ENCODE measurements at places on chromosomes 7 and 10. TPM values are rescaled to one million over a fixed set of nuclear protein-coding genes. Genes with fewer than 3 reads are reported as not detected.

The LRRC18 gene
- total RNA-seq, result not detected

The TRIL gene
- total RNA-seq, result not detected

The DLG5 gene
- total RNA-seq, result 3.2 TPM

The SAMD9 gene
- 49.0 TPM for total RNA-seq

The STN1 gene
- 48.8 TPM for total RNA-seq

The LHFPL3 gene
- not detected for total RNA-seq

DNA sequence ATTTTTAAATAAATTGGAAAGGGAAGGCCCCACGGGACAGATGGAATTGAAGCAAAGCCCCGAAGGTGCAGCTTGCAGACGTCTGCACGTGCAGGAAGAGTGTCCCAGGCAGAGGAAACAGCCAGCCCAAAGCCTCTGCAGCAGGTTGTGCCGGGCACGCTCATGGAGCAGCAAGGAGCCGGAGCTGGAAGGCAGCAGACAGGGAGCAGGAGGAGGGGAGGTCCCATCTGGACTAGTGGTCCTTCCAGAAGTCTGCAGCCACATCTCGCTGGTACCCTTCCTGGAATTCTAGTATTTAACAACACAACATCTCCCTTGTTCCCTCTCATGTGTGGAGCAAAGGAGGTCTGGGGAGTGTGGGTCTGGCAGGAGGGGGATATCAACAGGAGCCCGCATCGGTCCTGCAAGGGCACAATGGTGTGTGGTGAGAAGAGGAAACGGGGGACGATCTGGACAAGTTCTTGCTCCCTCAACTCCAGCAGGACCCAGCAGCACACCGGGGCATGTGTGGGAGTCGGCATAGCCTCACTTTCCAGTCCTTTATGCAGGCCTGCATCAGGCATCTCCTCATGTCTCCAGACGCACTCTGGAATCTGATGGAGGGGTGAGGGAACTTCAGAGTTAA, 169.3 kb downstream of the GRID1 start:
- H3K36me3 ChIP-seq, result no peaks in the 10 kb centered on the region
- H3K4me1 ChIP-seq, result no peaks in the 10 kb centered on the region
- H3K4me3 ChIP-seq, result no peak overlapping the region
- H3K27me3 ChIP-seq, result no peaks in the 10 kb centered on the region
- no peak overlapping the region for H3K27ac ChIP-seq
- DNase-seq, result no peak

DNA sequence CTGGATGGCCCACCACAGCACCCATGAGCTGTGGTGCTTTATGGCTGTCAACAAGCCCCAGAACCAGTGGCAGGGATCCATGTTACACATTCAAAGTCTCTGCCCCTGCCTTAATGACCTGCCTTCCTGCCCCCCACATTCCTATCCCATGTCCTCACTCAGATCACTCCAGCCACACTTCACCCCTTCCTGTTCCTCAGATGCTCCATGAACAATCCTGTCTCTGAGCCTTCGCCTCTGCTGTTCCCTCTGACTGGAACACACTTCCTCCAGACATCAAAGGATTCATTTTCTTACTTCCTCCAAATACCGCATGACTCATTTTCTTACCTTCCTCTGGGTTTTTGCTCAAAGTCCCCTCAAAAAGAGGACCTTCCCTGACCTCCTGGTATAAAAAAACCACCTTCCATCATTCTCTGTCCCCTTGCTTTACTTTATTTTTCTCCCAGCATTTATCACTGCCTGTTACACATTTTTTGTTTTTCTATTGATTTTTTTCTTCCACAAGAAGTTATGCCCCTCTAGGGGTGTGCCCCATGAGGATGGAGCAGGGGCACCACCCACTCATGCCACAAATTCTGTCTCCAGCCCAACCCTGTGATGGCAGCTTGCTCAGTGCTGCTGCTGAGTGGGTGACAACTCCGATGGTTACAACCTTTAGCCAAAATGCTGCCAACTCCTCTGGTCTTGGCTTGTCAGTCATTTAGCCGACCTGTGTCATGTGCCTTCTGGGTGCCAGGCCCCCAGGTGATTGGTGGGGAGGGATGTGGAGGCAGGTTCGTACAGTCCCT, 18.2 kb downstream of the COL13A1 start:
- peak overlapping the region; percentile 6 for H3K27ac ChIP-seq
- peaks cover 9% of the 10 kb centered on the region for H3K27me3 ChIP-seq
- peaks cover 30% of the 10 kb centered on the region for H3K4me1 ChIP-seq
- no peaks in the 10 kb centered on the region for H3K36me3 ChIP-seq

DNA sequence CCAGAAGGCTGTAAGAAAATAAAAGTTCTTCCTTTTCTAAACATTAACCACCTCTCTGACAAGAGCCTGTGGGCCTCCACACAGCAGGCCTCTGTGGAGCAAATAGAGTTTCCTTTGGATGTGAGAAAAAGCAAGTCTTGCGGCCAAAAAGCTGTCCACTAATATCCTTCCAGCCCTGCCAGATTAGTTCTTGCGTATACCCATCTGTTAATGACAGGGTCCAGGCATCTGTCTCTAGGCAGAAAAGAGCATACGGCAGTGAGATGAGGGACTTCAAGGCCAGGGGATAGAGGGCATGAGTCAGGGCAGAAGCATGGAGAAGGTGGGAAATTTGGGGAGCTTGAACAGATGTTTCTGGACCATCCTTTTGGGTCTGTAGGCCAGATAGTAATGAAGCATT, 164.9 kb downstream of the NSUN6 start:
- no peaks in the 10 kb centered on the region for H3K27me3 ChIP-seq
- H3K27ac ChIP-seq, result no peak overlapping the region
- H3K4me1 ChIP-seq, result no peaks in the 10 kb centered on the region
- no peaks in the 10 kb centered on the region for H3K36me3 ChIP-seq
- no peak for DNase-seq

GRCh38 chr10:72114706-72115450, 26.5 kb upstream of the SPOCK2 start:
- H3K27ac ChIP-seq, result no peak overlapping the region
- peaks cover 4% of the 10 kb centered on the region for H3K4me1 ChIP-seq
- DNase-seq, result no peak
- no peak overlapping the region for H3K4me3 ChIP-seq
- H3K27me3 ChIP-seq, result no peaks in the 10 kb centered on the region
- H3K36me3 ChIP-seq, result peaks cover 37% of the 10 kb centered on the region

GRCh38 chr7:16609842-16610450, 35.6 kb downstream of the ANKMY2 start:
- H3K4me3 ChIP-seq, result no peak overlapping the region
- no peaks in the 10 kb centered on the region for H3K27me3 ChIP-seq
- H3K27ac ChIP-seq, result no peak overlapping the region
- DNase-seq, result no peak
- H3K4me1 ChIP-seq, result no peaks in the 10 kb centered on the region

DNA sequence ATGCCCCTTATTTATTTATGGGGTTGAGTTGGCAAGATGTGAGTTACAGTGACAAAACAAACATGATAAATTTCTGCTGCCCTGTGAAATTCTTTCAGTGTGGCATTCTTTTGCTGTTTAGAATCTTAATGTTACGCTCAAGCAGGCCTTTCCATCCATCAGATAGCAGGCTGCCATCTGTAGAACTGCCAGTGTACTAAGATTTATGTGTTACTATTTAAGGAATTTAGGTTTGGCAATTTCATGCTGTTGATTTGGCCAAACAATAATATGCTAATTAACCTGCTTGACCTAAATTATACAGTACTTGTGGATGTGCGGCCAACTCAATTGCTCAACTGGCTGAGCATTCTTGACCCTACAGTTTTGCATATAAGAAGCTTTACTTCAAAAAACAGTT, 477.7 kb upstream of the TPK1 start:
- no peak overlapping the region for H3K27ac ChIP-seq
- H3K4me3 ChIP-seq, result no peak overlapping the region
- no peaks in the 10 kb centered on the region for H3K4me1 ChIP-seq
- H3K36me3 ChIP-seq, result no peaks in the 10 kb centered on the region
- DNase-seq, result no peak

GRCh38 chr10:43134126-43134905, 3.9 kb upstream of the CSGALNACT2 start:
- H3K27ac ChIP-seq, result no peak overlapping the region
- no peaks in the 10 kb centered on the region for H3K27me3 ChIP-seq
- DNase-seq, result peak; percentile 12
- H3K4me1 ChIP-seq, result peaks cover 47% of the 10 kb centered on the region
- no peak overlapping the region for H3K4me3 ChIP-seq

DNA sequence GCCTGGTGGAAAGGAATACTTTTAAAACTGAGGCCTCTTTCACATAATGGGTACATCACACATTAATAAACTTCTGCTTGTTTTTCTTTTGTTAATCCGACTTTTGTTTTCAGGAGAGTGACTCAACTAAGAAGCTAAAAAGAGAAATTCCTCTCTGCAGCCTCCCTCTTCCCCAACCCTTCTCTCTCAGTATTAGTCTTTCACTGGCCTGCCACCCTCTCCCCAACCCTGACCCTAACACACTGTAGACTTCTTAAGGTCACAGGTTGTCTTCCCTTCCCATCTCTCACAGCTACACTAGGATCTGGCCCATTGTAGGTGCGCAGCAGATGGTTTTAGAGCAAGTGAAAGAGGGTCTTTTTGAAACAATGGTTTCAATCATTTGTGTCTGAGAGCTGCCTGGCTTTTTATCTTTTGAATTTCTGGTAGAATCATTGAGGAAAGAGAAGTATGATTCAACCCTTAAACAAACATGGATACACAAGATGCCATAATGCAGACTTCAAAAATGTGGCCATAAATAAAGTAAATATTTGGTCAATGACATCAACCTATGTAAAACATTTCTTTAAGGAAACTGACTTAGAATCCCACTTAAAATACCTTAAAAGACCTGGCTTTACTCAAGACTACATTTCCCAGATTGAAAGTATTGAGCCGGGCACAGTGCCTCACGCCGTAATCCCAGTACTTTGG, 17.9 kb upstream of the FFAR4 start:
- no peak for DNase-seq
- no peak overlapping the region for H3K27ac ChIP-seq
- no peaks in the 10 kb centered on the region for H3K4me1 ChIP-seq
- H3K4me3 ChIP-seq, result no peak overlapping the region
- H3K27me3 ChIP-seq, result peaks cover 9% of the 10 kb centered on the region

Measured in activated CD8-positive, alpha-beta T cell treated with anti-CD3 and anti-CD28 coated beads, Interleukin-2, amount 10 ng/mL, durations not matched to agents 7 days and 5 days (primary cell).